ENCODE measurements at places on chromosomes 5 and 9.

DNA sequence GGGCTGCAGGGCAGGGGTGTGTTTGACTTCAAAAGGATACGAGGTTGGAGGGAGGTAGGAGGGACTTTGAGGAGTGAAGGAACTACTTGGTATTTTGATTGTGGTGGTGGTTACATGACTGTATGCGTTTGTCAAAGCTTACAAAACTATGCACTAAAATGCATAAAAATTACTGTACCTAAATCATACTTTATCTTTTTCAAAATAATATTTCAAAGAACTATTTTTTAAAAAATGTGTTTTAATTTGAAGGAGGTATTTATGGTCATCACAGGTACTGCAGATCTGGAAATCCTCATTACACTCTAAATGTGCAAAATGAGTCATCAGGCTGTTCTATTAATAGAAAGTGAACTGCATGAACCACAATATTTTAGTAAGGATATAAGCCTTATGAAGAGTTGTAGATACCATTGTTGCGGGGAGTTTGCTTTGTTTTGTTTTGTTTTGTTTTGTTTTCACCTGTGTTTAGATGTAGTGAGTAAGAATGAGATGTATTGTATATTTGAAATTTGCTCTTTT lies 116.9 kb downstream of the ARRDC3 start:
- peak; percentile 35 for DNase-seq

DNA sequence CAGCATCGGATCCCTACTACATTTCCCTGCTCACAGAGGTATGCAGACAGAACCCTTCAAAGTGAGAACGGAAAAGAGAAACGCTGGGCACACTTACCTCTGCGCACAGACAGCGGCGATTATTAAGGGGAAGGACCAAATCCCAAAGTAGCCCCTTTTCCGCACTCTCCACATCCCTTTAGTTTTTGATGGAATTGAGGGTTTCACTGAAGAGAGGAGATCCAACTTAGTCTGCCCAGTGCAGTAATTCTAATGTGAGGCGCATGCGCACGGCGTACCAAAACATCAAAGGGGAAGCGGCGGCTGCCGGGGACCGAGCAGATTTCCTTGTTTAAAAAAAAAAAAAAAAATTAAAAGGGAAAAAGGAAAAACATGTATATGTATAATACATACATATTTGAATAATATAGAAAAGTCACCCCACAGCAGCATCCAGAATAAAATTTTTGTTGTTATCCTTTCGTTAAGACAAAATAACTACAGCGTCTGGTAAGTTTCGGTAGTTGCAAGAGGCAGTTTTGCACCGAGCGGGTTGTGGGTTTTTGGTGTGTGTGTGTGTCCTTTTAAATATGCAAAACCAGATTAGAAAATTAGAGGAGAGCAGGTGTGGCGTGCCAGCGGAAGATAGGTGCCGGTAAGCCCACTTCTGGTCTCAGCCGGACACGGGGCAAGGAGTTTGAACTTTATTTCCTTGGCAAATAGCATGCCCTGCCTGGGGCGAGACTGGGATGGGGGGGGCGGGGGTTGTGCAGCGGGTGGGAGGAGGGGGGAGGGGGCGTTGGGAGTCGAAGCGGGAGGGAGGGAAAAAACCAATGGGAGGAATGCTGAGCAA lies at the start of gene GABRB2:
TSS of gene GABRB2 (minus strand) at position 256 of the 832 bp plus-strand sequence. CDS start at position 174, 82 bp downstream.
- no peak for DNase-seq

DNA sequence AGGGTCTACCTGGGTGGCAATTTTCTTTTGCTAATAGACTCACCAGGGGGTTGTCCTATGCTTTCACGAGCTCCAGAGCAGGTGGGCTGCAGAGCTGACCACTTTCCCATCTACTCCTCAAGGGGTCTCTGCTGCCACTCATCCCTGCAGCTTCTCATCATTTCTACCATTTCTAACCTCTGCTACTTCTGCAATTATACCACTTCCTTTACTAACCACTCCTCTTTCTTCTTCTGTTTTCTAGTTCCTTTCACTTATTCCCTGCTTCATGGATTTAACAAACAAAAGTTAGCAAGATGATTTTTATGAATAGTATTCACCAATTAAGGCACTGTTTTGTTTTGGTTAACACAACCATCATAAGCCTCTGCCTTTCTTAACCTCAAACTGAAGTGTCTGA lies 34.5 kb upstream of the NIPBL start:
- DNase-seq, result no peak

GRCh38 chr9:133728856-133729616 lies 9.1 kb downstream of the SARDH start:
- no peak for DNase-seq

DNA sequence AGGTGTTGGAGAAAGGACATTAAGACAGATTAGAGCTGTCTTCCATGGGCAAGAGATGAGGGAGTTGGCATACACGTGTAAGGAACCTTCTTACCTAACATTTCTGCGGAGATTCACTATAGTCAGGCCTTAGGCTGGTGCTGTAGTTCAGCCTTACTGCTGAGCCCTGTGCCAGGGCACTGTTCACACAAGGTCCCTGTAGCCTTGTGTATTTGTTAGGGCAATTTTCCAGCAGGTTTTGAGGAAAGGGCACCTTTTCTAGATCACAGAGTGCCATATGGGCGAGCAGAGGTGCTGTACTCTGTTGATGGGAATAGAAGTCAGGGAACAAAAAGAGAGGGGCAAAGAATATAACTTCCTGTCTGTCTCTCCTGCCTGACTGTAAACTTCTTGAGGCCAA lies 15.6 kb downstream of the PALM2AKAP2 start:
- DNase-seq, result no peak

- DNase-seq, result no peak
These were observed at the start of gene KCNIP1 for GRCh38 chr5:170503990-170504596. Gene KCNIP1 (plus strand): TSS chr5:170504020.

- no peak for DNase-seq
These were observed 343.4 kb upstream of the CDH6 start for GRCh38 chr5:30849931-30850710.

DNA sequence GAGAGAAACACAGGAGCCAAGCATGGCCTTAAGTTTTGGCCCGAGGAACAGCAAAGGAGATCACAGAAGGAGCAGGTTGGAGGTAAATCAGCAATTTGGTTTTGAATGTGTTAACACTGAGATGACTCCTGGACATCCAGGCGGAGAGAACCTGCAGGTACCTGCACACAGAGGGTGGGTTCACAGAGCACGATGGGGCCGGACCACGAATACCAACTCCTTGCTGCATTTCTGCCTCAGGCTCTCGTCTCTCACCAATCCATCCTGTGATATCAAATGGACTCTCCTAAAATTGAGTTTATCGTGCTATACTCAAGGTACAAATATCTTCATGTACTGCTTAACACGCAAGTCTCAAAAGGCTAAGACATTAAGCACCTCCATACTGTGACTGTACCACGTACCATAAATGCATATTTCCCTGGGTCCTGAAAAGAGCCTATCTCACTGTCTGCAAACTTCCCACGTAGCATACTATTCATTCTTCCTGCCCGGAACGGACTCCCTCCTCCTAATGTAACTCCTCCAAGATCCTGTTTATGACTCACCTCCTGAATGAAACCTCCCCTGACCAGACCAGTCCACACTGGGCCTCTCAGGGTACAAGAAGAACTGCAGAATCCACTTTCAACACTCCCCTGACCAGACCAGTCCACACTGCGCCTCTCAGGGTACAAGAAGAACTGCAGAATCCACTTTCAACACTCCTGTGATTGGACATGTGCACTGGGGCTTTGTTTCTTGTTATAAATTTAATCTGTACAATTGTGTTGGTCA lies 380.8 kb upstream of the RFX3 start:
- no peak for DNase-seq
